ENCODE measurements at places on chromosomes 13 and 19.

DNA sequence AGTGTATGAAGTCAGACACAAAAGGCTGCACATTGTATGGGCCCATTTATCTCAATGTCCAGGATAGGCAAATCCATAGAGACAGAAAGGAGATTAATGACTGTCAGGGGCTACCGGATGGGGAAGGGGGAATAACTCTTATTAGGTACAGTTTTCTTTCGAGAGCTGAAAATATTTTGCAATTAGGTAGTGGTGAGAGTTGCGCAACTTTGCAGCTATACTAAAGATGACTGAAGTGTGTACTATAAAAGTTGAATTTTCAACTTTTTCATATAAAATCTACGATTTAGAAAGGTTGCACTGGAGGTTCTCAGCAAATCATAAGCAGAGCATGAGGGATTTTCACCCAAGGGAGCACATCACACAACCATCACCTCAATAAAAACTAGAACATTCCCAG lies 16.1 kb upstream of the SLC15A1 start:
- DNase-seq, result no peak

- DNase-seq, result no peak
Observed at GRCh38 chr19:49462492-49462891, 9.5 kb downstream of the ALDH16A1 start.

DNA sequence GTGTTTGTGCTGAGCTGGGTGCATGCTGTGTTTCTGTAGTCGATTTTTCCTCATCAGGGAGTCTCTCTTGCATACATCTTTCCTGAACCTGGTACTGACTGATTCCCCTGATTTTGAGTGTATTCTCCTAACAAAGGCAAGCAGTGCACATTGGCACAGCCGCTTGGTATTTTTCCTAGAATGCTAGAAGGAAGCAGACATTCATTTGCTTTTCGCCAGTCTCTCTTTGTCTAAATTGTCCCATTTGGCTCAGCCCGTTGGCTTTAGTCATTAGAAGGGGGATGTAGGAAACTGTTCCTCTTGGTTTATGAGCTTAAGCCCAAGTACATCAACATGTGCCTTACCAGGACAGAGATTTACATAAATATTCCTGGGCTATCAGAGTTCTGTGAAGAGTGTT lies 266.1 kb upstream of the TMTC4 start:
- DNase-seq, result no peak

- DNase-seq, result no peak
Observed at GRCh38 chr19:8113017-8113416, 36.4 kb downstream of the FBN3 start.

GRCh38 chr19:49746206-49746958 lies 16.7 kb downstream of the TSKS start:
- peak; percentile 43 for DNase-seq
